ENCODE measurements at places on chromosomes 16 and 17.

DNA sequence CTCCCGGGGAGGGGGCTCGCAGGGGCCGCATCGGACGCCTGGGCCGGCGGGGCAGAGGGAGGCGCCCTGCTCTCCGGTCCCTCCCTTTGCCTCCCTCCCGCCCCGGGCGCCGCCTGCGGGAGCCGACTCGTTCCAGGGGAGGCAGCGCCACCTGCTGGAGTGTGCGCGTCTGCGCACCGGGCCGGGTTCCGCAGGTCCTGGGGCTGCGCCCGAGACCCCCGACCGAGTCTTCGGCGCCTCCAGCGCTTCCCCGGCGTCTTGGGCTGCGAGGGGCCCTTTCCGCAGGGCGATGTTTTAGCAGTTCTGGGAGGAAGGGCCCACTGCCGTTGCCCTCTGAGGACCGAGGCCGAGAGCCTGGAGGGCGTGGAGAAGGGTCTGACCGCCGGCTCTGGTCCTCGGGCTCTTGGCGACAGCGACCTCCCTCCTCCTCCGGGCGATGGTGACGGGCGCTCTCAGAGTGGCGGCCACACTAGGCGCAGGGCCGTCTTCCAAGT, 106.3 kb downstream of the SEC14L1 start:
- DNase-seq = peak; percentile 83

DNA sequence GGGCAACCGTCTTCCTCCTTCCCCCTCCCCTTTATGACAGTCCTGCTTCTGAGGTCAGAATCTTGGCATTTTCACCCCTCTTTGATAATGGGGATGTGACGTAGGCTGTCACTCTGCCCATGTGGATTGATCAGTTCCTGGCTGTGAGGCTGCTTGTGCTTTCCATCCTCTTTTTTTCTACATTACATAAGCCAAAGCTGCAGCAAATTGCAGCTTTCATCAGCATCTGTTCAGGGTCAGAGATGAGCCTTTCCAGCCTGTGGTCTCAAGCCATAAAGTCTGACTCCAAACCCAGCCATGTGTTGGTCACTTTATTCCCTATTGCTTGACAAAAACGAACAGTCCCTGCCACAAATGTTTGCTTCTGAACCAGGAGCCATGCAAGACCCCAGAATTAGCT, 535.1 kb downstream of the CDH11 start:
- no peak for DNase-seq

DNA sequence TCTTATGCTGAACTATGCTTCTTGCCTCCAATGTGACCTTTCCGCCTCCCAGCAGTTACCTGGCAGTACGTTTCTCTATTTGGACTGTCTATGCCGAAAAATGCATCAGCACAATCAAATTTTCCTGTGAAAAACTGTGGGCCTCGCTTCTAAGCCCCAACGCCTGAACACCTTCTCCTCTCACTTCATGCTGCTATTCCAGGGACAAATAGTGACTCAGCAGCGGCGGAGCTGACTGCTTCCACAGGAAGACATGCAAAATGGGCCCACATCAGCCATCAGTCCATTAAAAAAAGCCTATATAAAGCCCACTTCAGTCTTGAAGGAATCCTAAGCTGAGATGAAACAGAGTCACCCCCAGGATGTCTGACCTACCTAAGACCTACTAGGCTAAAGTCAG, 10.5 kb upstream of the PIP4K2B start:
- no peak for DNase-seq

- no peak for DNase-seq
Measured at GRCh38 chr17:31629696-31630470, 229.2 kb downstream of the COPRS start.

DNA sequence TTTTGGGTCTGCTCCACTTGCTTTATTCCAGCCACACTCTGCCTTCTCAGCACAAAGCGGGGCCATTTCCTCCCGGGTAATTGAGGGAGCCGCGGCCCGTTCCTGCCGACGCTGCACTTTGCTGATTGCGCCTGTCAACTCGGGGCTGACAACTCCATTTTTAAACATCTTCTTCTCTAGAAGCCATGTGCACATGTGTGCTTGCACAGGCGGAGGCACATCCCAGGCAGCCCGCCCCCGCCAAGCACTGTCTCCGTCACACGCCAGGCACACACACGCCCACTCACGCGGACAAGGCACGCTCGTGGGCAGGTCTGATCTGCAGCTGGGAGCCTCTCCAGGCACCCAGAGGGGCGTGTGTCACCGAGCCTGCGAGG, 63.2 kb downstream of the ENGASE start:
- DNase-seq = no peak
